ENCODE measurements at places on chromosomes 3 and 15.

- DNase-seq = no peak
Measured at GRCh38 chr3:145798696-145799537, 362.1 kb downstream of the PLOD2 start.

DNA sequence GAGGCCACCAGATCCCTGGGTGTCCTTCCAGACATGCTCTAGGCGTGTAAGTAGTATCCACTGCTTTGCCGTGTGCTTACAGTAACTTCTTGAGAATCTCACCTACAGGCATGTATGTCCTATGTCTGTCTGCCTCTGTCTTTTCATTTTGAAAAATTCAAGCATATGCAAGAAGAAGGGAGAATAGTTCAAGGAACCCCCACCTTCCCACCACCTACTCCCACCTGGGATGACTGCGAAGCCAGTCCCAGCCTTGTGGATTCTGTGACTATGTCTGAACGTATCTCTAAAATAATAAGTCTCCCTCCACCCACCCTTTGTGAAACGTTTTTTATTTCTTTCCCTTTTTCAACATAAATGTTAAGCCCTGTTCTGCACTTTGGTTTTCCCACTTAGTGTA, 15.0 kb downstream of the CHST13 start:
- no peak for DNase-seq

DNA sequence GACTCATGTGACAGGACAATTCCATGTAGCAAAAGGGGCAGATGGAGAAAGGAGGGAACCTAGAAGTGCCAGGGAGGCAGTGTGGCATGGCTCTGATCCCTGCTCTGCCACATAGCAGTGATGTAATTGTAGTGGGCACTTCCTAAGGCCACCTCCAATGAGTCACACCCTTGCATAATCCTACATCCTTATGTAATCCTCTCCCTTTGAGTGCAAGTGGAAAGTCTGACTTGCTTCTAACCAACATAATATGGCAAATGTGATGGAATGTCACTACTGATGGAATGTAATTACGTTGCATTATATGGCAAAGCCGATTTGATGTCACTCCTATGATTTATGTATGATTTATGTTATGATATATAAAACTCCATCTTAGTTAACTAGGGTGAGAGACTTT, 72.9 kb upstream of the ATP2C1 start:
- no peak for DNase-seq

DNA sequence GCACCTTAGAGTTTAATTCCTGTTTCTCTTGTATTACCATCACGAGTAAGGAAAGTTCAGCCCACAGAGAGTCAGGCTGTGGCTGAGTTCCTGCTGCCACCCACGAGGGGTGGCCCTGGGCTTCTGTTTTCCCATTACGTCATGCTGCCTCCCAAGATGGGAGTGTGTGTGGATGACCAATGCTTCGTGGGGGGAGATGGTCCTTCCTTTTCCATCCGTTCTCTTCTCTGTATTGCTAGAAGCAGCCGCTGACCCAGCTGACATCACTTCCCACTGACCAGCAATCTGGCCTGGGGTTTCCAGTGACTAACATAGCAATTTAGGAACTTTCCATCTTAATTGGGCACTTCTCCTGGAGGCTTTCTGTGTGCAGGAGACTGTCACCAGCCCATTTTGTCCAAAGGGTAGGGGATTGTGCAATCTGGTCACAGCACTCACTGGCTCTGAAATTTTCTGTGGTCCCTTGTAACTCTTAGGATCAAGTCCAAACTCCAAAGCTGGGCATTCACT, 9.3 kb downstream of the IRAK2 start:
- no peak for DNase-seq

DNA sequence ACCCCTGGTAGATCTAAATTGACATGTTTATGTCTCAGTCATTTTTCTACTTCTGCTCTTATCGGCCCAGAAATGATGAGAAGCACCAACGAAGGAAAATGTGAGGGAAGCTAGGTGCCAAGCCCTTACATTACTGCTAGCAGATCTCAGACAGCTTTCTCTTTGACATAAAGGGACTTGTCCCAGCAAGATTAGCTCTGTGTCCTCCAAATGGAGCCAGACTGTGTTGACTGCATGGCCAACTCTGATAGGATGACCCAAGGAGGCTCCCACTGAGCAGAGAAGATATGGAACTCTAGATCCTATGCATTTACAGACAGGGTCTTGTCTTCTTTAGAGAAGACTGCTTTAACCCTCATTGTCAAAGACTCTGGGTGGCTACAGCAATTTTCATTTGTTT, 2.8 kb upstream of the MCTP2 start:
- no peak for DNase-seq

DNA sequence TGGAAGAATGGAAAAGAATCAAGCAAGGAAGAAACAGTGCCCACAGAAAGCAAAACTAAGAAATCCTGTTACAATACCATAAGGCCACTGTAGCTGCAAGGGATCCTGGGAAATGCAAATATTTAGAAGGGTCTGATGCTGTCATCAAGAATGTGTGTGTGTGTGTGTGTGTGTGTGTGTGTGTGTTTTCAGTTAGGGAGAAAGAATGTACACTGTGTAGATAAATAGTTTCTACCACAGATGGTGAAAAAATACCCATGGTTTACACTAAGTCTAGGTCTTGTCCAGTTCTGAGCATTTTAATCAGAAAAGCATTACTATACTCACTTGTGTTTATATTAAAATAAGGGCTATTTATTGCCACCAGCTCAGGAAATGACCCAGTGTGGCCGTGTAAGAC, 355.0 kb downstream of the RBMS3 start:
- no peak for DNase-seq

DNA sequence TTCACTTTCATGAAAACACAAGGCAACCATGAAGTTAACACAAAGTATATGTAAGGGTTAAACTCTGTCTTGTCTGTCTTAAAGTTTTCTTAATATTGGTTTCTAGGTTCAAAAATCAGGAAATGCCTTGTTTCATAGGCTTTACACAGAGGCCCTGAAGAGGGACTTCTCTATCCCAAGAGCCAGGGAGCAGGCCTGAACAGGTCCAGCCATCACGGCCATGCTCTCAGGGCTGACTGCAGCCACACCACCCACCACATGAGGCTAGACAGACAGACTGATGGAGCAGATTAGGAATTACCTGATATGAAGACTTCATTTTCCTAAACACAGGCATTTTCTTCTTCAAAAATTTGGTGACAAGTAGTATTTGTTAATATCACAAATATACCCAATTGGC, 502.9 kb downstream of the GABRG3 start:
- no peak for DNase-seq

GRCh38 chr3:6249679-6250078, 611.2 kb upstream of the GRM7 start:
- DNase-seq = no peak

- DNase-seq = no peak
Measured at GRCh38 chr3:121630355-121630754, 30.3 kb downstream of the HCLS1 start.

- no peak for DNase-seq
Measured at GRCh38 chr15:66095871-66096687, 157.5 kb downstream of the MEGF11 start.

GRCh38 chr3:98733812-98734281, 29.3 kb upstream of the ST3GAL6 start:
- no peak for DNase-seq

DNA sequence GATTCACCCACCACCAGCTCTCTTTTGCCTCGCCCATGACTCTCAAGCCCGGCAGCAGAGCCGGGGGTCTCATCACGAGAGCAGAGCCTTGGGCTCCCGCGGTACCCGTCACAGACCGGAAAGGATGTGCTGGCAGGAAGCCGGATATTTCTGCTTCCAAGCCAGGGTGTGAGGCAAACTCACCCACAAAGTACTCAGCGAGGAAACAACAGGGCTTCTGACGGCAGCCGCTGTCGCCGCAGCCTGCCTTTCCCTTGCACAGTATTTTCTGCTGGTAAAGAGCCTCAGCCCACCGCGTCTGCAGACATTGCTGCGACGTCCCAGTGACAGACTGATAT, 119.9 kb downstream of the NSMCE3 start:
- DNase-seq = no peak

- no peak for DNase-seq
Measured at GRCh38 chr3:73966733-73967132, 342.0 kb upstream of the PDZRN3 start.

- DNase-seq = no peak
Measured at GRCh38 chr3:117141812-117142211, 432.2 kb downstream of the TUSC7 start.

DNA sequence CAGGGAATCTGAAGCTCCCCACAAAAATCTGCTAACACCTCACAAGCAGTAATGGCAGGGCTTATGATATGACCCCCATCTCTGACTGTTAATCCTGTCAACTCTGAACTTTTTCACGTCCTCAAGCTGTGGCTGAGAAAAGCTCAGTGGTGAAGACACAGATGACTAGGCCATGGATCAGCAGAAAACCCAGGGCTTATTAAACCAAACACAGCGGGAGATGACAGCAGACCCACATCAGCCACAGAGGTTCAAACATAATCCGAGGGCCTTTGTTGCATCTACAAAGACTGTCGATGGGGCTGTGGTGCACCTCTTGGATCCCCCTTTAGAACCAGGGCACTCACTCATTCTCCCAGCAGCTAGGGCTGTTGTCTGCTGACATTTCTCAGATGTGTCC, 50.4 kb downstream of the GLB1 start:
- no peak for DNase-seq

DNA sequence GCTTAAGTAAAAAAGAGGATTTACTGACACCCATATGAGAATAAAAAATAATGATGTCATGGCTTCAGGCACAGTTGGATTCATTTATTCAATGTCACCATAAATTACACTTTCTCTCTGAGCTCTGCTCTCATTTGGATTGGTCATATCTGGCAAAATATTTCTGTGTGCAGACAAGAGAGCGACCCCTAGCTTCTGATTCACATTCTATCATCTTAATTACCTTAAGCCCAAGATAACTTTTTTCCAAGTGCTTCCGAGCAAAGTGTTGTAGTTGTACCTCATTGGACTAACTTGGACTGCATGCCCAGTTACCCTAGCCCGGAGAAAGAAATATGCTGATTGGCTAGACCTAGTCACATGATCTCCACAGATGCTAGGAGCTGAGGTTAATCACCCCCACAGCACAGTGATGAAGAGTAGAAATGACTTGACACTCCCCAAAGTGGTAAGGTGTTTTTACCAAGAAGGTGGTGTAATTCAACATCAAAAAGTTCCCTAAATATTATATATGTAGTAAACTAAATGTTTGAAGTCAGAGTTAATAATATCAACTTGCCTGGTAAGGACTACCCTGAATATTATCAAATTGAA, 552.2 kb upstream of the SUCLG2 start:
- no peak for DNase-seq

GRCh38 chr15:36954486-36954885, 145.9 kb downstream of the MEIS2 start:
- DNase-seq = no peak

DNA sequence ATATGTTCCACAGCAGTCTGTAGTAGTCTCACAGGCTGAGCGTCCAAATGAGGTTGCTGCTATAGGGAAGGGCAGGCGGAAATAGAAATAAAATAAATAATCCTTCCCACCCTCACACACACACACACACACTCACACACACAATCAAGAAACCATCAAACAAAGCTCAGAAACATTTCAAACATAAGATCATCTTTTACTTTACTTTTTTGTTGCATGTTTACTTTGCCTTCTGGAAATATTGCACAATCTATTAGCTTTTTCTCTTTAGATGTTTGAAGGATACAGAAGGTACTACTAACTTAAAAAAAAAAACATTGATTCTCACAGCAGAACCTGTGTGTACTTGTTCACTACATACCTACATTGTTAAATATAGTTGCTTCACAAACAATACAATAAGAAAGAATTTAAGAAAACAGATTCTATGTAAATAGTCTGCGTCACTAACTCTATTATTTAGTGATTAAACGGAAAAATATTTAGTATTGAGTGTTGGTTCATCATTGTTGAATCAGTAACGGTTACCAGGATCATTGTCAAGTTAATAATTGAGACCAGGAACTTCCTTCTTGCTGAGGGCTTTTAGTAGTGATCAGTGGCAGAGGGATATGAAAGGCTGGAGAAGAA, 20.5 kb downstream of the ALCAM start:
- no peak for DNase-seq

- DNase-seq = no peak
Measured at GRCh38 chr3:27669591-27669990, 52.5 kb downstream of the EOMES start.

DNA sequence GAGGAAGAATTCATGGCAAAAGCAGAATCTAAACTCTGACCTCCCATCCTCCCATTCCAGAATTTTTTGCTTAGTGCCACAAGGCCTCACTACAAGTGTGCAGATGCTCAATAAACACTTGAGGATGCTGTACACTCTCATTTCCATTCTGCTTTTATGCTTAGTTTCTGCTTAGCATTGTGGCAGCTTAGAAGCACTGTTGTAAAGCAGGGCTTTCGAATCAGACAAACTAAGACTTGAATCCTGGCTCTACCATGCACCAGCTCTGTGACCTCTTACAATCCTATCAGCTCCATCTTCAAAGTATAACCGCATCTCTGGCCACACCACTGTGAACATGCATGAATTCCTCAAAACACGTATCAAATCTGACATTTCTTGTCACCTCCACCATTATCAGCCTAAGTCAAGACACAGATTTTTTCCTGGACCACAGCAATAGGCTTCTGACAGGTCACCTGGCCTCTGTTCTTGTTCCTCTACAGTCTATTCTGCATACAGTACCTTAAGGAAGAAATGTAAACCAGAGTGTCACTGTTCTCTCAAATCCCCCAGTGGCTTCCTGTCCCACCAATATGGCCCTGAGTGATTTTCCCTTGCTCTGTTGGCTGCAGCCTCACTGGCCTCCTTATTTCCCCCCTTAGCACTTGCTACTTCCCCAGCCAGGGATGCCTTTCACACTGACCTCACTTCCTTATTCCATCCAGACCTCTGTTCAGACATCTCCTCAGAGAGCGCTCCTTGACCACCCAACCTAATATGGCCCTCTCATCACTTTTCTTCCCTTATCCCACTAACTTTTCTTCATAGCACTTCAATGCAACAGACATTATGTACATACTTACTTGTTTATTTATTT, 8.1 kb upstream of the PHC3 start:
- DNase-seq = no peak

DNA sequence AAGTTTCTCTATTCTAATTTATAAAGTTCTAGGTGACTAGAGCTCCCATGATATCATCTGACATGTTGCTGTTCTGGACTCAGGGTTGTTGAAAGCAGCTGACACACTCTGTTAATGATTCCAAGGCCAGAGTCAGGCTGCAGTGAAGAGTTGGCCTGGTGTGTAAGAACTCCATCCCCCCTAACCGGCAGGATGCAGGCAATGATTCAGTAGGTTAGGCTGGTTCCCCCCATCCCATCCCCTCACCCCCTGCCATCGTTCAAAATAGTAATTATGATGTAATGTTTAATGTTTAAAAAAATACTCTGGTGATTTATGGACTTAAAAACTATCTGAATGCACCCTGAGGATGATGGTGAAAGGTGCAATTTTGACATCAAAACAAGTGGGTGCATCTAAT, 4.6 kb upstream of the TRIM71 start:
- DNase-seq = no peak
